OCI-LY7 (cell line): ENCODE measurements at places on chromosomes 1 and 21.

- DNase-seq: no peak
Measured at GRCh38 chr1:97145321-97145956, 423.9 kb downstream of the PTBP2 start.

DNA sequence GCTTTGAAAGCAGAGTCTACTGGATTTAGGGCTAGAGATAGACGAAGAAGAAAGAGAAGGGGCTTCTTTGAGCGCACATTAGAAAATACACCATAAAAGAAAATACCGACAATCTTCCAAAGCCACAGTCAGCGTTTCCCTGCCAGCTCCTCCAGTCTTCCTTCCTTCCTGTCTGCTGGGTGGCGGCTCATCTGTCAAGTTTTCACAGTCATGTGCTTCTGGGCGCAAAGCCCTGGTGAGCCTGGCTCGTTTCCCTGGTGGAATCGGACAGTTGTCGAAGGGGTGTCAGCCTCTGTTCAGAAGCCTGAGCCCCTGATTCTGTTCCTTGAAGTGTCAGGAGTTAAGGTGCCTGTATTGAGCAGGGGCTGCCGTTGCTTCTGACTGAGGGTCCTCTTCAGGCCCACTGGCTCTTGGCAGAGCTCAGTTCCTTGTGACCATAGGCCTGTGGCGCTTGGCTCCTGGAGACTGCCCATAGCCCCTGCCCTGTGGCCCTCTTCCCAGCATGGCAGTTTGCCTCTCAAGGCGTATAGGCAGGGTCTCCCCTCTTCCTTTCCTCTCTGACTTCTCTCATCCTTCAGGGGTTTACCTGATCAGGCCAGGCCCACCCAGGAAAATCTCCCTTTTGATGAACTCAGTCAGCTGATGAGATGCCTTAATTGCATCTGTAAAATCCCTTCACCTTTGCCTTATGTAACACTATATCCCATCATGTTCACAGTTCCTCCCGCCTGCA is 58.6 kb downstream of the ADARB1 start:
- DNase-seq: no peak

- no peak for DNase-seq
Measured at GRCh38 chr1:178862864-178863263, 8.0 kb downstream of the ANGPTL1 start.

GRCh38 chr1:161398900-161399256 is 31.2 kb upstream of the CFAP126 start:
- no peak for DNase-seq

DNA sequence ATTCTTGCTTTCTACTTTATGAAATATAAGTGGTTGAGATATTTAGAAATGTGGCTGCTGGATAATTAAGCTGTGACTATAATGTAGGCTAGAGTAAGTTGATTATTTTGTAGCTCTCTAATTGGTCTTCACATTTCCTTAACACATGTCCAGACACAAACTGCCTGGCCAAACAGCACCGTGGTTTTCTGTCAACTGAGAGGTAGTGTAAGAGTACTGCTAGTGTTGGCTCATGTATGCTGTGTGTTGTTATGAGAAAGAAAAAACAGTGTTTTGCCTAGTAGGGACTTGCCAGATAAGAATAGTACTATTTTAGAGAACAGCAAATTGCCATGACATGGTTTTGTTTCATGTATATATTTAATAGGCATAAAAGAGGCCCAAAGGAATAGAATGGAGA is 37.1 kb downstream of the TMED5 start:
- no peak for DNase-seq

- DNase-seq: no peak
Measured at GRCh38 chr1:68506386-68506785, 9.5 kb upstream of the DEPDC1 start.

DNA sequence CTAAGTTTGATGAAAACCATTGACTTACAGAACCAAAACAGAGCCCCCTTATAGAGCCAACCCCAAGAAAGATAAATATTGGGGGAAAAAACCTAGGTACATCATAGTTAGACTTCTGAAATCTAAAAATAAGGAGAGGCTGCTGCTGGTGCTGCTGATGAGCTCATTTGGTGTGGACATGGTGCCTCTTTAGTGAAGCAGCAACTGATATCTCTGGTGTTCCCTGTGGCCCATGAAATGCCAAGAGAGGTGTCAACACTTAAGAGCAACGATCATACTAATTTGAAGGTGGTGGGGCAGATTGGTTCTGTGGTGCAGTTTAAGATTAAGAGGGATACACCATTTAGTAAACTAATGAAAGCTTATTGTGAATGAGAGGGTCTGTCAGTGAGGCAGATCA is 35.9 kb downstream of the ST3GAL3 start:
- no peak for DNase-seq

DNA sequence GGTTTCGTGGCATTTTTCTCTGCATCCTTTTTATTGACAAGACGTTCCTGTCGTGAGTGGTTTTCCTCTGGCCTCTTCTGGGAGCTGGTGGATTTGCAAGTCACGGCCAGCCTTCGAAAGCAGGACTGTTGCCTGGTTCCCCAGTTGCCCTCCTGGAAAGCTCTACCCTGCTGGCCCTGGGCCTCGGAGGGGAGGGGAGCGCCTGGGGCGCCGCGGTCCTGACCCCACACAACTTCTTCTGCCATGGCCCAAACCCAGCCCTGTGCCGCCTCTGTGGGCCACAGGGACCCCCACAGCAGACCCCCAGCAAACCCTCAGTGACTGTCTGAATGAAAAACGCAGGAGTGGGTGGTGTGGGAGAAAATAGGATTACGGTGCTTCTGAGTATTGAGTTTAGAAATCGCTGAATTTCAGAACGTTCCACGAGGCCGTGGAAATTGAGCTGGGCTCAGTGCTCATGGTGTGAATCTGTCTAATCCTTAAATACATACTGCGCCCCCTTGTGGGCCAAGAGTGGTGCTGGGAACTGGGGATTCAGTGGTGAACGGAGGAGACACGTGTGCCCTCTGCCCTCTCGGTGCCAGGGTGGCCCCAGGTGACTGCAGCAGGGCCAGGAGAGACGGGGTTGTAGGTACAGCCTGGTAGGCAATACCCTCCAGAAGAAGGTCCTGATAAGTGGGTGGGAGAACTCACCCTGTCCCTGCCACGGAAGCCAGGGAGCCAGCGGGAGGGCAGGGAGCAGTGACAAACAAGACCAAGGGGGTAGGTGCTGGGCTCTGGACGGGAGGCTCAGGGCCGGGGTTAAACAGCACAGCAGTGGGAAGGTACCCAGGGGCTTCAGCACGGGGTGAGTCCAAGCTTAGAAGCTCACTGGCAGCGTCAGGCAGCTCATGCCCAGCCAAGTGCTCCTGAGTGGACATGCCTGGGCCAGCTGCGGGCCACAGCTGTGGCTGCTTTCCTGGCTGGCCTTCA is 101.2 kb upstream of the COL6A1 start:
- DNase-seq: peak; percentile 65

DNA sequence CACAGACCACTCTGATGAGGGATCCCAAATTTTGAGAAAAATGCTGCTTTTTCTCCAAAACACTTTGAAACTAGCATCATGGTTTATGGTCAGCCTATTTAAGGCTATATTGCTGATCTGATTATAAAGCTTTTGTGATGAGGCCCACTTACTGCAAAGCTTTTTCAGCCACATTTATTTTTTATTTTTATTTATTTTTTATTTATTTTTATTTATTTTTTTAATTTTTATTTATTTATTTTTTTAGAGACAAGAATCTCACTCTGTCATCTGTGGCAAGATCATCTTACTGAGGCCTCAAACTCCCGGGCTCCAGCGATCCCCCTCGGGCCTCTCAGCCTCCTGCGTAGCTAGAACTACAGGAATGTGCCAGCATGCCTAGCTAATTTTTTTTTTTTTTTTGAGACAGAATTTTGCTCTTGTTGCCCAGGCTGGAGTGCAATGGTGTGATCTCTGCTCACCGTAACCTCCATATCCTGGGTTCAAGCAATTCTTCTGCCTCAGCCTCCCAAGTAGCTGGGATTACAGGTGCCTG is 5.2 kb upstream of the BCAS2 start:
- DNase-seq: no peak

DNA sequence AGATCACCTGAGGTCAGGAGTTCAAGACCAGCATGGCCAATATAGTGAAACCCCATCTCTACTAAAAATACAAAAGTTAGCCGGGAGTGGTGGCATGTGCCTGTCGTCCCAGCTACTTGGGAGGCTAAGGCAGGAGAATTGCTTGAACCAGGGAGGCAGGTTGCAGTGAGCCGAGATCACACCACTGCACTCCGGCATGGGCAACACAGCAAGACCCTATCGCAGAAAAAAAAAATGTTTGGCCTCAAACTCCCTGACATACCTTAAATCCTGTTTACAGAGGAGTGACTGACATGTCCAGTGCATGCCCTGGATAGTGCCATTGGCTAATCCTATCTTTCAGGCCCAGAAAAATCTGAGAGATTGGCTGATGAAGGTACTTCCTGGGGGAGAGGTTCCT is 11.8 kb downstream of the DCLRE1B start:
- no peak for DNase-seq

DNA sequence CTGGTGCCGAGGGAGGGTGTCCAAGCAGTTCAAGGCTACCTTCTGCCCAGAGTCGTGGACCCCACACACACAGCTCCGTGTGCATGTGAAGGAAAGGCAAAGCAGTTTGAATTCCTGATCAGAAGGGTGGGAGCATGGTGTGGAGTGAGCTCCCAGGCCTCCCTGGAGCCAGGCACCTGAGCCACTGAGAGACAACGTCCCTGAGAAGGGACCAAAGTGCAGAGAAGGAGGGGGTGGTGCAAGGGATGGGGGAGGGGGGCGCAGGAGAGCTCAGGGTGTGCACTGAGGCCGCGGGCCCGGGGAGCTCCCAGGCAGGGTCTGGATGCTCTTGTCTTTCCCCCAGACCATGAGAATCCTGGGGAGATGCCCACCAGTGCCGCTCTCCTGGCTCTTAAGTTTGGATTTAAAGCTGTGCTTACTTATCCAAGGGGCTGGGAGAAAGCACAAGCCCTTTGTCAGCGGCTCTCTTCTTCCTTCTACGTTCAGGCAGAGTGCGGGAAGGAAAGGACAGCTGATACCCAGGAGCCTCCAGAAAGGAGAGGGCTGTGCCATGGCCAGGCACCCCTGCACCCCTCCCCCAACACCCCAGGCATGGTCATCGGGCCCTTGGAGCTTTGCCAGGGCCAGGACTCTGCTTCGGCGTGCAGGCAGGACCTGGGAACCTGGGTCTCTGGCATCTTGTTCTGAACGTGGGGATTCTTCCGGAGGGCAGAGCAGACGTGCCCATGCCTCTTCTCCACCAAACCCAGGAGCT is 24.1 kb downstream of the ACTA1 start:
- DNase-seq: no peak

- peak; percentile 51 for DNase-seq
Measured at GRCh38 chr1:241518476-241519307, 863 bp downstream of the FH start.

- DNase-seq: no peak
Measured at GRCh38 chr21:15001857-15002606, 62.8 kb downstream of the NRIP1 start.

- DNase-seq: no peak
Measured at GRCh38 chr1:157409927-157410326, 142.4 kb downstream of the FCRL5 start.

DNA sequence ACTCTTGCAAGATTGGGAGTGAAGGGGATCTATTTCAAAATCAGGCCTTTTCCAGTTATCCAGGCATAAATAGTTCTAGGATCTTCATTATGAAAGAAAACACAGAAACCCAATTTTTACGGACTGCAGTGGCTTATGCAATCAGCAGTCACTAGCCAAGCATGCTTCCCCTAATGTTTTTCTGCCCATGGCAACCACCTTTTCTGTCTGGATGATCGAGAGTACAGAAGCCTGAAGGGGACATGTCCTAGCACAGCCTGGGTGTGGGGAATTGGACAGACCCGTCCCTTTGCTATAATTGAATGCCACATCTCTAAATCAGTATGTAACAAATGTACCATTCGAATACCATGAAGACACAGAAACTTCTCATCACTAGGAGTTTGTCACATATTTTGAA is 29.8 kb upstream of the NCAM2 start:
- no peak for DNase-seq

DNA sequence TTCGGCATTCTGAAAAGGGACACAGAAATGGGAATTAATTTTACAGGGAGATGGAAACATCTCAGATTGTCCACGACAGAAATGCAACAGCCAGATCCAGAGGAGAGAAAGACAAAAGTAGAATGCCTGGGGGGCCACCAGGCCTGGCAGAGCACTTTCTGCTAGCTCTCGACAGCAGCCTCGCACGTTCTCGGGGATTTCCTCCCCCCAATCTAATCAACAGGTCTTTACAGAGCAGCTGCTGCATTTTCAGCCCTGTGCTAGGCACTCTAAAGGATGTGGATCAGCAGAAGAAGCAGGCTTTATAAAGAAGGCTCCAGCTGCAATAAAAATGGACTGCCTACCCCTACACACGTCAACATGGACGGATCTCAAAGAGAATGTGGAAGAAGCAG is 10.6 kb downstream of the CSRP1 start:
- no peak for DNase-seq

DNA sequence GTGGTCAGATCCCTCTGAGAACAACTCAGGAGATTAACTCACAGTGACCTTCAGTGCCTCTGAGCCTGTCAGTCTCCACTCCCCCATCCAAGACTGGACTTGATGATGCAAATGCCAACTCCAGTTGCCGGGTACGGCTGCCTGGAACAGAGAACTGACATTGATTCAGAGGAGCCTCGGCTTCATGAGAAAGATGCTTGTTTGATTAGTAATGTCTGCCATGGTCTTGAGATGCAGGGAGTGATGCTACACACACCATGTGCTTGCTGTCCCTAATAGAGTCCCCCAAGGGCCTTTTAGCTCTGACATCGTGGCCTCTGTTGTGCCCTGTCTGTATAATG is 51.8 kb upstream of the LRP8 start:
- DNase-seq: no peak

- DNase-seq: no peak
Measured at GRCh38 chr21:30249936-30250335, 32.8 kb downstream of the KRTAP24-1 start.

DNA sequence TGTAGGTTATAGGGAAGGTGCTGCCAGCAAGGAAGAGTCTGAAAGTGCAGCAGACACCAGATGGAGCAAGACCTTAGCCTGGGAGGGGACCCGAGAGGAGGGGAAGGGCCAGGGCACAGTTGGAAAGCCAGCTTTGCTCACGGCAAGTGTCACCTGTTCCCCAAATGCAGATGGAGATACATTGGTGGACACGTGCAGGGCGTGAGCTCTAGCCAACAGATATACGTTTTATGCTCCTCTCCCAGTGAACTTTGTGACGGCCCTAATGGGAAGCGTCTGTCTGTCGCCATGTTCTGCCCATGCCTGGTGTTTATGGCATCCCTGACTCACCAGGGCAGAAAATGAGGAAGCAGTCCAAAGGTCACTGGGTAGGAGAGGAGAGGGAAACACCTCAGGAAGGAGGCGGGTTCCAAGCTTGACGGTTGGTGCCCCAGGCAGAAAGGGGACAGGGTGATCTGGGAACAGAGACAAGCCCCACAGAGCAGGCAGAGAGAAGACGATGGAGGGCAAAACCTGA is 7.6 kb downstream of the GPA33 start:
- no peak for DNase-seq

GRCh38 chr1:243230914-243231313 is 24.2 kb downstream of the CEP170 start:
- DNase-seq: peak; percentile 46

DNA sequence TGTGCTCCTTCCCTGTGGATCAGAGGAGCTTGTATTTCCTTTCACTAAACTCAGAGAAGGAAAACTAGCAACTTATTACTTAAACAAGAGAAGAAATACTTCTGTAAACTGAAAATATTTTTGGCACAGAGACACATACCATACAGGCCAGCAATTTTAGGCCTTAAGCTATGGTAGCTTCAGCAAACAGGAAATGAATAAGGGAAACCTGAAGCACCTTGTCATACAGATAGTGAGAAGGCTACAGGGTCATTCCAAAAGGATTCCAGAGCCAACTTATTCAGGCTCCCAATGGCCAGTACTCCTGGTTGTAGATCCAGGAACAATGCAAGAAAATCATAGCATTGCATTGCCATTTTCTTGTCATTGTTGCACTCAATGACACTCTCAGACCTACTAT is 9.1 kb upstream of the KYAT3 start:
- no peak for DNase-seq
